ENCODE measurements at places on chromosomes 12 and 14. TPM values are rescaled to one million over a fixed set of nuclear protein-coding genes. Genes with fewer than 3 reads are reported as not detected.

DNA sequence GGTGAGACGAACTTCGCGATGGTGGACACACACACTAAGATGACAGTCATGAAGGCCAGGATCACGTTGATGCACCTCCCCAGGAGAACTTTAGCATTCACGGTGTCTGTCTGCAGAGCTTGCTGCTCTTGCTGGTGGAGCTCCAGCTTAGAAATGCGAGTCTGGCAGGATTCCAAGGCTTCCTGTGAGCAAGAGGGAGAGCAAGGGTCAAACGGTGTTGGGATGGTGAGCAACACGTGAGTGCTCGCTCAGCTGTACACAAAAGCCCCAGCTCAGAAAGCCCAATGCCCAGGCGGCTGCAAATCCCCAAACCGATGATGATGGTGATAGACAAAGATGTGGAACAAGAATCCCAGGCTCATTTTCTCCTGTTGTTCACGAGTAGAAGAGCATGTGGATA, 78.8 kb downstream of the TMCC3 start:
- no peak for DNase-seq

- no peak for DNase-seq
These were observed 11.7 kb upstream of the CCDC177 start for GRCh38 chr14:69586404-69586803.

DNA sequence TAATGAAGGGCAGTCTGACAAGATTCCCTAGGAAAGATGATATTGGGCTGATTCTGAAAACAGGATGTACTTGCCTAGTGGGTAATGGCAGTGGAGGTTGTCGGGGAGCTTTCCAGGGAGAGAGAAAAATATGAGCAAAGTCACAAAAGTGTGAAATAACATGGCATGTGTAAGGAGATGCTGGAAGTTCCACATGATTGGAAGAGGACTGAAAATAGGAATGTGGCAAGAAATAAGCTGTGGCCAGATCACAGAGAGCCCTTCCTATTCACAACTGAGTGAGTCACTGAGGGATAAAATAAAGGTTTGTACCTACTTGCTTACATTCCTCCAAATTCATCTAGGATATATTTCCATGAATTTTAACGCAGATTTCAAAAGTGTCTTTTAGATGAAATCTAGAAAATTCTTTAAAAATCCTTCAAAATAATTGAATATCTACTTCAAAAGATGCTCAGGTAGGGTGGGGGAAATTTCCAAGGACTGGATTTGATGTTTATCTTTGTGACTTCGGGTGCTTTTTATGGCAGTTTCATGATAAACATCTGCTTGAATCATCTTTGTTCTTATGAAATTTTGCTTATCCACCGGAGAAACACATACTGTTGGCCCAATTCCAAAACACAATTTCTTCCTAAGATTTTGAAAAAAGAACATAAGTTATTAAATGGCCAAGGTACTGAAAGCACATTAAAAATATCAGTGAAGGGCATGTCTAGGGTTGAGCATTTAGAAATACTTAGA, 36.3 kb upstream of the SLC2A13 start:
- DNase-seq: no peak

DNA sequence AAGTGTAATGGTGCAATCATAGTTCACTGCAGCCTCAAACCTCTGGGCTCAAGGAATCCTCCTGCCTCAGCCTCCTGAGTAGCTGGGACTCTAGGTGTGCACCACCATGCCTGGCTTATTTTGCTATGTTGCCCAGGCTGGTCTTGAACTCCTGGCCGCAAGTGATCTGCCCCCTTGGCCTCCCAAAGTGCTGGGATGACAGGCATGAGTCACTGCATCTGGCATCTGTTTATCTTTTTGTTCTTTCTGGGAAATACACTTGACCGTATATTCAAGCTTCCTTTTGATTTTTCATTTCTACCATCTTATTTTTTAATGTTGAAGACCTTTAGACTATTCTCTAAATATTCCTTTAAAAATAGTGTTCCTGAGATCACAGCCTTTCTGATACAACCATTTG, 82.4 kb upstream of the OSBPL8 start:
- no peak for DNase-seq

Gene DCN
- total RNA-seq: 675 TPM

Gene ESRRB
- not detected for total RNA-seq
